NCI-H524 treated with DMSO at 0.1 percent for 48 hours (cell line): ENCODE measurements at places on chromosomes 13 and 19.

GRCh38 chr13:93226623-93227279 is at the start of gene GPC6:
GPC6 (plus strand) TSS chr13:93226807.
- peak; percentile 81 for DNase-seq

DNA sequence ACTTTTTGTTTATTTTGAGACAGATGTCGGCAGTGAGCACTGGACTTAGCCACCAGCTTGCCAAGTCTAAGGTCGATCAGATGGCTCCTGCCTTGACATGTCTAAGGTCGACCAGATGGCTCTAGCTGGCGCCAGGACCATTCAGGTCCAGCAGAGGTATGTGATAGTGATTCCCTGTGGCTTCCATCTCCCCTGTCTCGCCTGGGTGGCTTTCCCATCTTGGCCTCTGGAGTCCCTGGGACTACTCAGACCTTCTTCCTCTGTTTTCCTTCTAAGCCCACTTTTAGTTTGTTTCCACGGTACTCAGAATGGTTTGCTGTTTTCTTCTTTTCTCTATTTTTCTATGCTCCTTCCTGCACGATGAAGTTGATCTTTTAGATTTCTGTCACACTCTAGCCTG is 1435.7 kb downstream of the UQCRFS1 start:
- no peak for DNase-seq

DNA sequence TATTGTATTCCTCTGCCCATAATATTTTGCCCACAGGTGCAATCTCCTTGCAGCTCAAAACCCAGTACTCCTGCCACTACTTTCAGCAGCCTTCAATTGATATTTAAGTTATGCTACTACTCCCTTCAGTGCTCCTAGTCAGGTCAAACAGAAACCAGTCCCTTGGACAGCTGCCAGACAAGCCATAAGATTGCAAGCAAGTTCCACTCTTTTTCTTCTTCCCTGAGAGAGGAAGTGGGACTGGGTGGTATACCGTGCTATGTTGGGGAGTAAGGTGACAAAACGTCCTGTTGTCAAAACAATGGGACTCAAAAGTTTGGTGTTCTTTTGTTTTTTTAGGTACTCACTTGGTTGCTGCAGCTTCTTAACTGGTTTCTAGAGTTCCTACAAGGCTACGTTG is 63.1 kb upstream of the FRY start:
- no peak for DNase-seq

DNA sequence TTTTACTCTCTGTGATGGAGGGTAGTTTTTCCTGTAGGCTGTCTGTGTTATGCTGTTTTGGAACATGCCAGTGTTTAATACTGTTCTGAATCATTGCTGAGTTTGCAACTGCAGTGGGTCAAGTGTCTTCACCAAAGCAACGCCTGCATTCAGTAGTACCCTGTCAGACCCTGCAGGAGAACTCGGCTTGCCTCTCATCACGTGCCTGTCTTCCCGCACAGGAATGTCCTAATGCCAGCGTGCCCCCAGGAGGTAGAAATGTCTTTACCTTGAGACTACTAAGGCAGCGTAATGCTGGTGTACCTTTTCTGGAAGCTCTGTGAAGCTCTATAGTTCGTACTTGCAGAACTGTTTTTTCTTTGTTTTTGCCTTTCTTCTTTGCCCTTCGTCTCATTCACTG is 42.3 kb downstream of the POLR1D start:
- DNase-seq, result no peak

- DNase-seq, result no peak
These were observed 25.4 kb downstream of the ALG5 start for GRCh38 chr13:36973621-36974295.

DNA sequence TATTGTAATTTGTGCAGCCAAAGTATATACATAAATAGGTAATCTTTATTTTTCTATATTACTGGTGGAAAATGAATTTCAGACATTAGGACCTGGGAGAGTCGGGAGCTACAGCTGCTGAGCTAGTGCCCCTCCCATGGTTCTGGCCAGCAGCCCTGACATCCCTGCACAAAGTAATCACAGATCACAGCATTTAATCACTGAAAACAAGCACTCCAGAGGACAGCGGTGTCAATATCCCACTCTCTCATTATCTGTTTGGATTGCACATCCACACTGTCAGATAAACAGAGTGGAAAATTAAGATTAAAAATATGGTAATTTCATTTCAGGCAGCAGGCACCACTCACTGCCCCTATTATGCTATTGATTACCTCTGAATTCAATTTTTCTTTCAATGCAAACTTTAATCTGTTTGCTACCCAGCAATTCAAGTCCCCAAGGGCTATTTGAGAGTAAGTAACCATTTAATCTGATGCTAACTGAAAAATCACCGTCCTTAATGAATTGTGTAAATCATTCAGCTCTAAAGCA is 254.1 kb upstream of the SOX21 start:
- DNase-seq, result no peak

GRCh38 chr13:99085139-99085807 is 107.4 kb upstream of the DOCK9 start:
- no peak for DNase-seq

DNA sequence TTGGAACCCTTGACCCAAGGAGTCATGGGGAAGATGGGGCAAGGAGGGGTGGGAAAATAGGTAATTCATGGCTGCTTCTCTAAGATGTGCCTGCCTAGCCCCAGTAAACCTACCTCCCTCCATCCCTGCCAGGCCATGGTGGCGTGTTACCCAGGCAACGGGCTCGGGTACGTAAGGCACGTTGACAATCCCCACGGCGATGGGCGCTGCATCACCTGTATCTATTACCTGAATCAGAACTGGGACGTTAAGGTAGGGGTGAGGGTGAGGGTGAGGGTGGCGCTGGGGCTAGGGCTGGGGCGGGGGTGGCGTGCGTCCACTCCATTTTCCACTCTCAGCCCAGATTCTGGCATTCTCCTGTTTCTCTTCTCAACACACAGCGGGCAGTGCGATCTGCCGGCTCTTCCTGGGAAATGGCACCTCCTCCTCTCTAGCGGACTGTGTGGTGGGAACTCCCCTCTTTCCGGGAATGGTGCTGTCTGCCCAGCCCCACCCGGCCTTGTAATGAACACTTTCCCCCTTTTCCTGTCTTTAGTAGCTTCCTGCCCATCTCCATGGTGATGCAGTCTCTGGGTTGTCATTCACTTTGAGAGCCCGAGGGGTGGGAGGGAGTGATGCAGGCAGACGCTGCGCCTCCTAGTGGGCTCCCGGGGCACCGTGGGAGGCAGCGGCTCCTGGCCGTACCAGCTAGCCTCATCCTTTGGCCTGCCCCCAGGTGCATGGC is 7.6 kb downstream of the EGLN2 start:
- DNase-seq, result no peak

DNA sequence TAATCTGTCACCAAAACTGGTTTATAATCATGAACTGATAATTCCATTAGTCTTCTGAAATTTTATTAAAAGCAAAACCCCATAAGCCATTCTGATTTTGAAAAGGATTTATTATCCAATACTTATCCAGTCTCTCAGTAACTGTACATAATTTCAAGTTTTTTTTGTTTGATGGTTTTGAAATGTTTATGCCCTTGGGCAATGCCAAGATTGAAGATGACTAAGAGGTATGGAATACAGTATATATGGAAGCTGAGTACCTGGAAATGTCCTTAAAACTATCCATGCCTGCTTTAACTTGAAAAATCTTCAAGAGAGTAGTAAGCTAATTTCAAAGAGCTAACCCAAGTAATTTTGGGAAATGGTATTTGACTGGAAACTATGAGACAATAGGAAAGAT is 1.8 kb upstream of the NEK5 start:
- no peak for DNase-seq

DNA sequence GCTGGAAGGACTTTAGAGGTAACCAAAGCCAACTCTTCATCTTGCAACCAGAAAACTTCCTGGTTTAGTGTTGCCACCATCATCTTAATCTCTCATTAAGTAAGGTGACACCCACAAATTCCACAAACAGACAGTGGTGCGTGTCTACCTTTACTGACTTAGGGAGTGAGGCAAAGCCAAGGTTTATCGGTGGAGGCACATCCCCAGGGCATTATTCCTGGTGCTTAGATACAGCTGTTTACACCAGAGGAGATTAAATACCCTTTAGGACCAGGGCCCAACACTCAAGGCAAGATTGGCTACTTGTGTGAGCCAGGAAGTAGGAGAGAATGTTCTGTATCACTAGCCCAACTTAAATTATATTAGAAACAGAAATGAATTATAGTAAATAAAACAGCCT is 9.5 kb downstream of the STOML3 start:
- no peak for DNase-seq

DNA sequence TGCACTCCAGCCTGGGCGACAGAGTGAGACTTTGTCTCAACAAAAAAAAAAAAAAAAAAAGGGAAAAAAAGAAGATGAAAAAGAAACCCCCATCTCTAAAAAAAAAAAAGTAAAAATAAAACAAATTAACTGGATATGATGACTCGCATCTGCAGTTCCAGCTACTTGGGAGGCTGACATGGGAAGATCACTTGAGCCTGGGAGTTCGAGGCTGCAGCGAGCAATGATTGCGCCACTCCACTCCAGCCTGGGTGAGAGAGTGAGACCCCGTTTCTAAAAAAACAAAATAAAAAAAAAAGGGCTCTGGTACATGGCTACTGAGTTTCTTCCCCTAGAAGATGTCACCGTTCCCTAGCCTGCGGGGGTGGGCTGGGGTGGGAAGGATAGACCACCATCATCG is 2.4 kb upstream of the CATSPERG start:
- DNase-seq, result no peak

DNA sequence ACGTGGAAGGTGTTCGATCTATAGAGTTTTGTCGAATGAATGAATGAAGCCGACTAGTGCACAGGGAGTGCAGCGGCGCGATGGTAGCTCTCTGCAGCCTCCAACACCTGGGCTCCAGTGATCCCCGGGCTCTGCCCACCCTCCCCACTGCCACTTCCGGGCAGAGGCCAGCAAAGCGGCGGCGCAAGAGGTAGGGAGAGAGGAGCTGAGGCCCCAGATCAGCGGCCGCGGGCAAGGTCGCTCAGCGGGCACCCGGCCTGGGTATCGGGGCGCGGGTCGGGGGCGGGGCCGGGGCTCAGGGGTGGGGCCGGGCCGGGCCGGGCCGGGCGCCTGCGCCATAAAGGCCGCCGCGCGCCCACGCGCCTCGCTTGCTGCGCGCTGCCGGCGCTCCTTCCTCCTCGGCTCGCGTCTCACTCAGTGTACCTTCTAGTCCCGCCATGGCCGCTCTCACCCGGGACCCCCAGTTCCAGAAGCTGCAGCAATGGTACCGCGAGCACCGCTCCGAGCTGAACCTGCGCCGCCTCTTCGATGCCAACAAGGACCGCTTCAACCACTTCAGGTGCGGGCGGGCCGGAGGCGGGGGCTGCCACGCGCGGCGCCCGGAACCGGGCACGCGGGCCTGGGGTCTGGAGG is at the start of gene GPI:
Gene GPI (plus strand): TSS at position 367 of the 633 bp plus-strand sequence. CDS start 71 bp downstream, at position 438.
- peak; percentile 46 for DNase-seq

DNA sequence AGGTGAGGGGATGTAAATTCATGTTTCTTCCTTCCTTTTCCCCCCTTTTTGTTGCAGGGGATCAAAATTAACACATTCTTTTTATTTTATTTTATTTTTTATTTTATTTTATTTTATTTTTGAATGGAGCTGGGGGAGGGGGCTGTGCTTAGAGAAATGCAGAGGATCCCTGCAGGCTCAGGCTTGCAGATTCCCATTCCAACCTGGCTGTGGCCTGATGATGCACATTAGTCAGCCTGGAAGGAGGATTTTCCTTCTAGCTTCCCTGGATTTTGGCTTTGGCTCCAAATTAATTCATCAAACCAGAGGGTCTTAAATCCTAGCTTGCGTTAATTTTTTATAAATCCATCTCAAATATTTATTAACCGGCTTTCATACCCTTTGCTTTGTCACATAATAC is 67.0 kb downstream of the FREM2 start:
- DNase-seq, result no peak

GRCh38 chr19:36054733-36055686 is at the start of gene WDR62:
WDR62 (plus strand) TSS chr19:36054897; CDS start chr19:36054972, 75 bp downstream.
- peak; percentile 91 for DNase-seq

GRCh38 chr19:2517881-2518601 is 42.1 kb downstream of the GADD45B start:
- no peak for DNase-seq

DNA sequence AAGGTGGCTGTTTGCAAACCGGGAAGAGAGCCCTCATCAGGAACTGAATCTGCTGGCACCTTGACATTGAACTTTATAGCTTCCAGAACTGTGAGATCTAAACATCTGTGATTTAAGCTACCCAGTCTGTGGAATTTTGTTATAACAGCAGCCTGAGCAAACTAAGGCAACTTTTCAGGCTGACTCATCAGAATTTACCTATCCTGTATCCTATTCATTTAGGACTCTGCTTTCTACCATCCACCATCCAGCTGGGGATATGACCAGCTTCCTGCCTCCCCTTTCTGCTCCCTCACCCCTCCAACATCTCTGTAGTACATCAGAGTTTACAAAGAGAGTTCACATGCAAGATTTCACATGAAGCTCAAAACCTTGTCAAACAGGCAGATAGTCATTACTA is 11.1 kb upstream of the CNMD start:
- DNase-seq, result no peak

DNA sequence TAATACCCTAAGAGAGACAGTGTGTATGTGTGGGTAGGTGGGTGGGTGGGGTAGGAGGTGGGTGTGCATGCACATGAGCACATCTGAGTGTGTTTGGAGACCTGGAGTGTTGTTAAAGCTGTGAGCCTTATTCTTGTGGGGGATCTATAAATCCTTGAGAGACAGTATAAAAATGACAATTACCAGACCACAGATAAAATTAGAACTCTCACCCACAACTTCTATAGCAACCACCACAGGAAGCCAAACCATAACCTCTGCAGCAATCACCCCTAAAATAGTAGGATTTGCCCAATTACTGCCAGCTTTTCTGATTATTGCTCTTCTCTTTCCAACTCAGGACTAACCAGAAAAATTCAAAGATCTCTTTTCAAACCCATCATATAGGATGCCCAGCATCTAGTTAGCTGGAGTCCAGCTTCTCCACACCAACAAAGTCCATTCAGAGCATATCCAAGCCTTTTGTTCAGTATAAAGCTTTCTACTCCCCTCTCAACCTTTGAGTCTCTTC is 93.4 kb upstream of the SLITRK1 start:
- no peak for DNase-seq

- no peak for DNase-seq
These were observed 7.0 kb downstream of the PGLYRP1 start for GRCh38 chr19:46015687-46016425.

DNA sequence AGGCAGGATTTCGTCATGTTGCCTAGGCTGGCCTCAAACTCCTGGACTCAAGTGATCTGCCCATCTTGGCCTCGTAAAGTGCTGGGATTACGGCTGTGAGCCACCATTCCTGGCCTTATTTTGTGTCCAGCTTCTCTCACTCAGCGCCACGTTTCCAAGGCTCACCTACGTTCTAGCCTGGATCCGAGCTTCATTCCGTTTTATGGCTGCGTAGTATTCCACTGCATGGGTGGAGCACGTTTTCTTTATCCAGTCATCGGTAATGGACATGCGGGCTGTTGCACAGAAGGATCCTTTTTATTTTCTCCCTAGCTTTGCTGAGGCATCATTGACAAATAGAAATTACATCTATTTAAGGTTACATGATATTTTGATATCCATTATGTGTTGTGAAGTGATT is 16.6 kb downstream of the ADGRL1 start:
- DNase-seq, result no peak

DNA sequence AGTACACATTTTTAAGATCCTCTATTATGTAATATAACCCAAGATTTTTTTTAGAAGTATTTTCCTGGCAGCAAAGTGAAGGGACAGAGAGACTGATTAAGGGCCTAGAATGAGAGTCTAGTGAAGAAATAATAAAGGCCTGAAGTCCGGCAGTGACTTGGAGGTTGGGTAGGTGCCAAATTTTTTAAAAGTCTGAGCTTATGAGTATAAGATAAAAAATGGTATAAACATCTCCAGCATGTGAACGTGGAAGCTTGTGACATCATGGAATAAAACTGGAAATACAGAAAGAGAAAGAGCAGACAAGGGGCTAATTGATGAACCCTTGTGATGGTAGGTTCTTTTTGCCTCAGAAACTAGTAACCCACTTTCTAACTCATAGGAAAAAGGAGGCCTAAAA is 174.6 kb downstream of the SUCLA2 start:
- DNase-seq, result no peak
